ENCODE measurements at places on chromosomes 16 and 17. TPM values are rescaled to one million over a fixed set of nuclear protein-coding genes. Genes with fewer than 3 reads are reported as not detected.

GRCh38 chr16:30472328-30472942, at the start of gene ITGAL:
TSS of gene ITGAL (plus strand) at chr16:30472742. CDS start at chr16:30472838, 96 bp downstream.
- DNase-seq = peak; percentile 34
- no peaks in the 10 kb centered on the region for H3K36me3 ChIP-seq
- peaks cover 8% of the 10 kb centered on the region for H3K27me3 ChIP-seq
- H3K27ac ChIP-seq = no peak within 1 kb of the TSS
- no peak within 1 kb of the TSS for H3K4me3 ChIP-seq

- H3K4me3 ChIP-seq = no peak overlapping the region
- no peaks in the 10 kb centered on the region for H3K27me3 ChIP-seq
- peak overlapping the region; percentile 10 for H3K27ac ChIP-seq
- no peaks in the 10 kb centered on the region for H3K4me1 ChIP-seq
- DNase-seq = no peak
These were observed 17.9 kb downstream of the MYO1C start for GRCh38 chr17:1474402-1475189.

- peaks cover 78% of the 10 kb centered on the region for H3K27me3 ChIP-seq
- DNase-seq = no peak
- H3K36me3 ChIP-seq = no peaks in the 10 kb centered on the region
These were observed at the start of gene SALL1 for GRCh38 chr16:51150888-51151320. TSS of gene SALL1 (minus strand) at chr16:51151270. CDS start at chr16:51151241, 29 bp downstream.

GRCh38 chr17:79749156-79749815, 18.5 kb downstream of the ENPP7 start:
- H3K27me3 ChIP-seq = peaks cover 53% of the 10 kb centered on the region
- H3K36me3 ChIP-seq = no peaks in the 10 kb centered on the region
- no peaks in the 10 kb centered on the region for H3K4me1 ChIP-seq
- H3K27ac ChIP-seq = no peak overlapping the region

DNA sequence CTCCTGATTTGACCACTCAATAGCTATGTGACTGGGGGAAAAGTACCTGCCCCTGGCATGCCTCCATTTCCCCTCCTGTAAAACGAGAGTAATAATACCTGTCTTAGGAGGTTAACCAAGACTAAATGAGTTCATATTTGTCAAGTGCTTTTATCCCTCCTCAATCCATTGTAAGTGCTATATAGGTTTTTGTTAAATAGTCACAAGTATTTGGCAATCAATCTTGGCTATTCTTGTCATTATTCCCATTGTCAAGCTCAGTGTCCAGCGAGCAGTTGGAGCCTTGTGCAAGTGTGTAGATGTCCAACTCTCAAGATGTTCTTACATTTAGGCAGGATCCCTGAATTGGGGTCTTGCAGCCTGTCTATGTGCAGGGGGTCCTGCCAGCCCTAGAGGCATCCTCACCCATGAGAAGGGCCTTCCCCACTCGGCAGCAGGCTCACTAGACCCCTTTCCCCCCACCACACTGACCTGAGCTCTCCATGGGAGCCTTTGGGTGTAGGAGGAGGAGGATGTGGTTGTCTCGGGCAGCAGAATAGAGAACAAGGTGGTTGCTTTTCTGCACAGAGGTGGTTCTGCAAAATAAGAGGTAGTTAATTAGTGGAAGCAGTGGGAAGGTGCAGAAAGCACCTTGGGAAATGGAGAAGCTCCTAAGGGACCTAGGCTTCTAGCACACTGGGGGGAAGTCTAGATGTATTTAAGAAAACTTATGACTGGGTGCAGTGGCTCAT, 18.0 kb downstream of the PIK3R6 start:
- no peaks in the 10 kb centered on the region for H3K4me1 ChIP-seq
- DNase-seq = no peak
- no peak overlapping the region for H3K27ac ChIP-seq
- no peaks in the 10 kb centered on the region for H3K27me3 ChIP-seq
- no peak overlapping the region for H3K4me3 ChIP-seq
- no peaks in the 10 kb centered on the region for H3K36me3 ChIP-seq

GRCh38 chr16:4981473-4981872, 23.3 kb downstream of the SEC14L5 start:
- no peak overlapping the region for H3K4me3 ChIP-seq
- H3K27ac ChIP-seq = peak overlapping the region; percentile 53
- no peak for DNase-seq
- peaks cover 17% of the 10 kb centered on the region for H3K4me1 ChIP-seq
- H3K36me3 ChIP-seq = no peaks in the 10 kb centered on the region

DNA sequence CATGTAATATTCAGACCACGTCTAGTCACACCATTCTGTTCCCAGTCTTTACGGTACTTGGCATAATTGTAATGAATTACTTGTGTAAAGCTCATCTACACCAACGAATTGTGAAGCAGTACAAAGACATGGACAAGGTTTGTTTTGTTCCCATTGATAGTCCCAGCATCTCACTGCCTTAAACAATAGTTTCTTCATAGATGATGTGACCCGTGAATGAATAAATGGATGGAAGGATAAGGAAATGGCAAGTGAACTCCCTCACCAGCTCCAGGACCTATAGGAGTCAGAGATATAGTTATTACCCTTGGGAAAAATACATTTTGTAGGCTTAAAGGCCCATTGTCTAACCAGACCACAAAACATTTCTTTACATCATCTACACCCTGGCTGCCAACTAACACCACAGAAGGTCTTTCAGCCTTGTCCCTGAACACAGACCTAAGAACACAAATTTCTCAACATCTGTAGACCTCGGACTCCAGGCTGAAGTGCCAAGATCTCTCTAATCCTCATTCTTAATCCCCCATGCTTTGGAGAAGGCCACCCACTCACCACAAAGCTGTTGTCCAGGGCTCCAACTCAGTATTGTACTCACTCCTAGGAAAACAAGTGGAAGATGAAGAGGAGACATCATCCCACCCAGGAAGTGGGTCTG, 38.2 kb downstream of the MAF start:
- no peaks in the 10 kb centered on the region for H3K27me3 ChIP-seq
- no peak overlapping the region for H3K27ac ChIP-seq
- no peak overlapping the region for H3K4me3 ChIP-seq
- DNase-seq = no peak

GRCh38 chr16:84331998-84332780, 36.1 kb upstream of the ATP2C2 start:
- H3K36me3 ChIP-seq = no peaks in the 10 kb centered on the region
- no peak for DNase-seq
- no peak overlapping the region for H3K27ac ChIP-seq
- no peaks in the 10 kb centered on the region for H3K4me1 ChIP-seq
- H3K4me3 ChIP-seq = no peak overlapping the region

- no peaks in the 10 kb centered on the region for H3K4me1 ChIP-seq
- no peaks in the 10 kb centered on the region for H3K36me3 ChIP-seq
- H3K27me3 ChIP-seq = no peaks in the 10 kb centered on the region
These were observed 11.5 kb upstream of the RFFL start for GRCh38 chr17:35074711-35075707.

- H3K27ac ChIP-seq = peak overlapping the region; percentile 97
- H3K36me3 ChIP-seq = no peaks in the 10 kb centered on the region
- peak overlapping the region; percentile 57 for H3K4me3 ChIP-seq
- DNase-seq = peak; percentile 63
- no peaks in the 10 kb centered on the region for H3K27me3 ChIP-seq
- peaks cover 53% of the 10 kb centered on the region for H3K4me1 ChIP-seq
These were observed 948 bp downstream of the UTP18 start for GRCh38 chr17:51261024-51261963.

GRCh38 chr16:57732037-57732436, 3.5 kb upstream of the KATNB1 start:
- peak overlapping the region; percentile 80 for H3K27ac ChIP-seq
- H3K36me3 ChIP-seq = no peaks in the 10 kb centered on the region
- H3K4me1 ChIP-seq = peaks cover 10% of the 10 kb centered on the region
- no peak overlapping the region for H3K4me3 ChIP-seq

- DNase-seq = no peak
- no peaks in the 10 kb centered on the region for H3K27me3 ChIP-seq
- H3K4me1 ChIP-seq = no peaks in the 10 kb centered on the region
These were observed 15.4 kb downstream of the MFSD11 start for GRCh38 chr17:76753061-76753961.

DNA sequence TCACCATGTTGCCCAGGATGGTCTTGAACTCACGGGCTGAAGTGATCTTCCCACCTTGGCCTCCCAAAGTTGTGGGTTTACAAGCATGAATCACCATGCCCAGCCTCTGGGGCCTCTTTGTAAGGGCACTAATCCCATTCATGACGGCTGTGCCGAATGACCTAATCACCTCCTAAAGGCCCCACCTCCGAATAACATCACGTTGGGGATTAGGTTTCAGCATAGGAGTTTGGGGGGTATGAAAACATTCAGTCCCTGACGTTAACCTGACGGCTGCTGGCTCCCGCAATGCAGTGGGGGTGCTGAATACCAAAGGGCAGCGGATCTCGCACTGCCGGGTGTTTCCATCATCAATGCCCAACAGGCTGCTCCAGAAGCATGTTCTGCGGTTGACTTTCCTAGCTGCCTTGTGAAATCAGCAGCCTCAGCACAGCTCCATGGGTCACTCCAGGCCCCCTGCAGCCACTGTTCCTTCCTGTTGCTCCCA, 120.8 kb upstream of the SEC14L1 start:
- H3K27ac ChIP-seq = no peak overlapping the region
- H3K36me3 ChIP-seq = no peaks in the 10 kb centered on the region
- no peaks in the 10 kb centered on the region for H3K4me1 ChIP-seq

DNA sequence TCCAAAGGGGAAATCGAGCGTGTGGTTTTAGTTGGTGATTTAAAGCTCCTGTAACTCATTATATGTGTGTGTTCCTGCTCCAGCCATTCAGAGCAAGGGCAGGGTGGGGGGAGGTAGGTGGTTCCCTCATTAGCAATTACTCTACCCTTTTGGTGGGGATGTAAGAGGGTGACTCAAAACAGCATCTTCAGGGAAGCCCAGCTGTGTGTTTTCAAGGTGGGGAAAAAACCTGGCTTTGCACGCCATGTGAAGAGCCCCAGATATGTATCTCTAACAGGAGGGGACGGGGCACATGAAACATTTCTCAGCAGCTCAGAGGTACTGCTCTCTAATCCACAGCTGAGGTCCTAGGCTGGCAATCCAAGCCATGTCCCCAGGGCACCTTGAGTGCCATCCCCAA, 241.3 kb upstream of the ZFHX3 start:
- DNase-seq = no peak
- no peak overlapping the region for H3K27ac ChIP-seq
- H3K27me3 ChIP-seq = no peaks in the 10 kb centered on the region
- no peaks in the 10 kb centered on the region for H3K36me3 ChIP-seq
- H3K4me1 ChIP-seq = no peaks in the 10 kb centered on the region

- H3K4me3 ChIP-seq = no peak overlapping the region
- no peaks in the 10 kb centered on the region for H3K36me3 ChIP-seq
- DNase-seq = no peak
These were observed 21.4 kb upstream of the MAP3K14 start for GRCh38 chr17:45338023-45338781.

DNA sequence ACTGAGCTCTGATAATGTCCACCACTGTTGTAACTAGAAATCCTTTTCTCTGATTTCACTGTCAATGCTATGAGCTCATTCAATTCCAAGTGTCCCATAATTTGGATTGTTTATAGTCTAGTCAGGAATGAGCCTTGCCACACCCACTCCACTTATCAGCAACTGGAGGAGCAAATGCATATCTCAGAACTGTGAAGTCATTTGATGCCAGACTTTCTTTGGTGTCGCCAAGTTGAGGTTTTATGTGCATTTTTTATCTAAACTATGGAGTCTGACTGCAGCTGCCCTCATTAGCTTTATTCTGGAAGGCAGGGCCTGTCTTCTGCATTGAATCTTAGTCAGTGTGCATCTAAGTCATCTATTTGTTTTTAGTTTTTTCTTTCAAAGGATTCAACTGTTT, 361.3 kb downstream of the PMP22 start:
- H3K27ac ChIP-seq = no peak overlapping the region
- H3K27me3 ChIP-seq = no peaks in the 10 kb centered on the region
- H3K4me3 ChIP-seq = no peak overlapping the region
- no peaks in the 10 kb centered on the region for H3K36me3 ChIP-seq

DNA sequence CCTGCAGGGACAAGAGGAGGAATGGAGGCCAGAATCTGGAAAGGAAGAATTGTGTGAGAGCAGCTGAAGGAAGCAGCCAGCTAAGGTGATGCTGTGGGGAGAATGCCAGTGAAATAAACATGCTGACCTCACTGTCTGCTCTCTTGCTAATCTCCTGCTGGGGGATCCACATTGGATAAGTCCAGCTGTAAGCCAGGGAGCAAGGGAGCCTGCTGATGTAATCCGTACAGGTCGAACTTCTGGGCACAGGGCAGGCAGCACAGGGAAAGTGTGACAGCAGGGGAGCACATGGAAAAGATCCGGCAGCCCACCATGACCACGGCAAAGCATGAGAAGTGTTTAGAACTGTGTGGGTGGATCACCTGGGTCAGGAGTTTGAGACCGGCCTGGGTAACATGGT, 7.5 kb upstream of the XPO6 start:
- no peaks in the 10 kb centered on the region for H3K36me3 ChIP-seq
- H3K4me3 ChIP-seq = no peak overlapping the region
- DNase-seq = no peak
- H3K4me1 ChIP-seq = no peaks in the 10 kb centered on the region

GRCh38 chr17:81018044-81018802, 16.7 kb upstream of the BAIAP2 start:
- H3K36me3 ChIP-seq = no peaks in the 10 kb centered on the region
- H3K27ac ChIP-seq = no peak overlapping the region
- peaks cover 18% of the 10 kb centered on the region for H3K4me1 ChIP-seq
- no peak overlapping the region for H3K4me3 ChIP-seq

- H3K4me3 ChIP-seq = no peak overlapping the region
- no peaks in the 10 kb centered on the region for H3K4me1 ChIP-seq
- no peaks in the 10 kb centered on the region for H3K27me3 ChIP-seq
- DNase-seq = no peak
- no peak overlapping the region for H3K27ac ChIP-seq
These were observed 21.1 kb upstream of the AKTIP start for GRCh38 chr16:53523971-53524548.

GRCh38 chr17:27265333-27265732, 28.6 kb upstream of the WSB1 start:
- DNase-seq = no peak
- no peaks in the 10 kb centered on the region for H3K4me1 ChIP-seq
- H3K36me3 ChIP-seq = no peaks in the 10 kb centered on the region
- H3K4me3 ChIP-seq = no peak overlapping the region

- H3K4me3 ChIP-seq = peak within 1 kb of the TSS; percentile 63
- DNase-seq = no peak
- H3K4me1 ChIP-seq = peaks cover 17% of the 10 kb centered on the region
- H3K27ac ChIP-seq = no peak within 1 kb of the TSS
- peaks cover 58% of the 10 kb centered on the region for H3K27me3 ChIP-seq
These were observed at the start of gene GJC1 for GRCh38 chr17:44829523-44830358. TSS of gene GJC1 (minus strand) at chr17:44830287. CDS start at chr17:44805817, 24,470 bp downstream.

- H3K4me1 ChIP-seq = peaks cover 19% of the 10 kb centered on the region
- no peak overlapping the region for H3K27ac ChIP-seq
- H3K4me3 ChIP-seq = no peak overlapping the region
- no peaks in the 10 kb centered on the region for H3K27me3 ChIP-seq
These were observed 2.2 kb downstream of the UBALD1 start for GRCh38 chr16:4612474-4612931.

GRCh38 chr16:56068314-56068713, 123.0 kb upstream of the GNAO1 start:
- no peak overlapping the region for H3K4me3 ChIP-seq
- H3K36me3 ChIP-seq = no peaks in the 10 kb centered on the region
- DNase-seq = no peak
- H3K4me1 ChIP-seq = no peaks in the 10 kb centered on the region
- H3K27ac ChIP-seq = no peak overlapping the region
- no peaks in the 10 kb centered on the region for H3K27me3 ChIP-seq

Gene GAS2L2
- not detected for total RNA-seq

Gene CDH5
- total RNA-seq = 34.0 TPM

Gene KRT39
- total RNA-seq = not detected

Gene AGRP
- total RNA-seq = 8.0 TPM

Gene NPIPA8
- 2.3 TPM for total RNA-seq

Gene DNAI2
- total RNA-seq = 0.14 TPM

Gene C17orf67
- total RNA-seq = 0.67 TPM

Gene OSBPL7
- 7.6 TPM for total RNA-seq

Gene CPD
- total RNA-seq = 30.9 TPM

Gene HOXB5
- 2.1 TPM for total RNA-seq

Gene PDILT
- not detected for total RNA-seq

Gene SLC35G6
- not detected for total RNA-seq

Gene PPL
- total RNA-seq = 14.1 TPM

Gene MYH2
- total RNA-seq = not detected

All from adrenal gland (tissue), 19 donors.